ENCODE measurements at places on chromosomes 12 and 14.

- no peaks in the 10 kb centered on the region for H3K27me3 ChIP-seq
- peaks cover 44% of the 10 kb centered on the region for H3K4me1 ChIP-seq
- H3K36me3 ChIP-seq, result no peaks in the 10 kb centered on the region
- peak overlapping the region; percentile 77 for H3K4me3 ChIP-seq
- H3K27ac ChIP-seq, result peak overlapping the region; percentile 88
- DNase-seq, result no peak
Measured at GRCh38 chr12:52032446-52032803, 18.8 kb upstream of the NR4A1 start.

DNA sequence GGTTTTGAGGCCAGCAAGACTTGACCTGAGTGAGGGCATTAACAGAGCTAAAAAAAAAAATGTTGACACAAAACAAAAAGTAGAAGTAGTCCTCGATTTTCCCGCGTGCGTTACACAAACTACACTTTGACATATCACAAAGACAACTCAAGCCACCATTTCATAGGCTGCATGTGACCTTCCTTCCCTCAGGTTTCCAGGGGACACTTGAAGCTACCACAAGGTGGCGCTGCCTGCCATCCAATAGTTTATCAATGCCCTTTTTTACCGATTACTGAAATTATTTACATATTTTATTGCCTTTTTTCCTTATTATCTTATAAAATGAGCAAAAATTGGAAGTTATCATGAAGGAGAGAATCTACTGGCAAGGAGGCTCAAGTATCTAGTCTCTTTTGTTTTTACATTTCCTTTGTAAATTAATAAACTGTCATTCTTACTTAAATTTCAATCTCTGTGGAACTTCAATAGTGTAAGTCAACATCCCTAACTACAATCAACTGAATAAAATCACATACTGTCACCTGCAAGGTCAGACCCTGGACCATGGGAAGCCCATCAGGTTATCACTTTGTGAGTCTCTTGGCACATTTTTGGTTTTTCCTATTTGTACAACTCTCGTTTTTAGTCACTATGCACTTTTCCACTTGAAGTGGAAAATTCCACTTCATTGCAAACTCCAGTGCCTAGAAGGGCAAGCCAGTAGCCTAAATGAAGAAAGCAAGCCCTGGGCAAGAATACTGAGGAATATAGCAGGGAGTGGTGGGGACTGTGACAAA is 84.6 kb upstream of the CPSF6 start:
- no peaks in the 10 kb centered on the region for H3K27me3 ChIP-seq
- no peak overlapping the region for H3K4me3 ChIP-seq

DNA sequence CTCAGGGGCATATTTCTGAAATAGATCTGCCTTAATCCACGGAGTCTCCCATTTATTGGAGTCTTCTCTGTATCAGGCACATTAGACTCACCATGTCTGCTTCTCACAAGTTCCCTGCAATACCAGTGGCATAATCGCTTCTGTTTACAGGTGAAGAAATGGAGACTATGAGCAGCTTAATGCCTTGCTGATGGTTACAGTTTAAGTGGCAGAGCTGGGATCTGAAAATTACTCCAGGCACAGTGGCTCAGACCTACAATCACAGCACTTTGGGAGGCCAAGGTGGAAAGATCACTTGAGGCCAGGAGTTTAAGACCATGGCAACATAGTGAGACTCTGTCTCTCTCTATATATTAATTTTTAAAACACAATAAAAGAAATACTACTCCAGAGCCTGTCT is 7.3 kb upstream of the RIC8B start:
- H3K27me3 ChIP-seq, result peaks cover 17% of the 10 kb centered on the region
- H3K27ac ChIP-seq, result no peak overlapping the region
- DNase-seq, result no peak
- H3K4me1 ChIP-seq, result no peaks in the 10 kb centered on the region
- no peak overlapping the region for H3K4me3 ChIP-seq

DNA sequence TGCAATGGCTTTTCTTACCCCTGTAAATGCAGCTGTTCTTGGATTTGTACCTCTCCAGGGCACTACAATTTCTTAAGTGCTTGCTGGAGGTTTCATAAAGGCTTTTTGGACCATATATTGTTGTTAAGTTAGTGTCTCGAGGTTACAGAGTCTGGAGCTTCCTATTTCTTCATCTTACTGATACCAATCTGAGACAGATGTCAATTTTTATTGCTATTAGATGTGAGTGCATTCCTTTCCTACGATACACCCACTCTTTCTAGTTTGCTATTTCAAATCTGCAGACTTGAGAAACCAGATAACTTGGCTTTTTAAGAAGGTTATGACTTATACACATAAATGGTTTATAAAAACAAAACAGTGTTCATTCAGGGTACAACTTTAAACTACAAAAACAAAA is 2.1 kb downstream of the NOXRED1 start:
- no peaks in the 10 kb centered on the region for H3K27me3 ChIP-seq
- peaks cover 53% of the 10 kb centered on the region for H3K36me3 ChIP-seq
- no peaks in the 10 kb centered on the region for H3K4me1 ChIP-seq
- H3K27ac ChIP-seq, result no peak overlapping the region
- H3K4me3 ChIP-seq, result no peak overlapping the region
- DNase-seq, result no peak

DNA sequence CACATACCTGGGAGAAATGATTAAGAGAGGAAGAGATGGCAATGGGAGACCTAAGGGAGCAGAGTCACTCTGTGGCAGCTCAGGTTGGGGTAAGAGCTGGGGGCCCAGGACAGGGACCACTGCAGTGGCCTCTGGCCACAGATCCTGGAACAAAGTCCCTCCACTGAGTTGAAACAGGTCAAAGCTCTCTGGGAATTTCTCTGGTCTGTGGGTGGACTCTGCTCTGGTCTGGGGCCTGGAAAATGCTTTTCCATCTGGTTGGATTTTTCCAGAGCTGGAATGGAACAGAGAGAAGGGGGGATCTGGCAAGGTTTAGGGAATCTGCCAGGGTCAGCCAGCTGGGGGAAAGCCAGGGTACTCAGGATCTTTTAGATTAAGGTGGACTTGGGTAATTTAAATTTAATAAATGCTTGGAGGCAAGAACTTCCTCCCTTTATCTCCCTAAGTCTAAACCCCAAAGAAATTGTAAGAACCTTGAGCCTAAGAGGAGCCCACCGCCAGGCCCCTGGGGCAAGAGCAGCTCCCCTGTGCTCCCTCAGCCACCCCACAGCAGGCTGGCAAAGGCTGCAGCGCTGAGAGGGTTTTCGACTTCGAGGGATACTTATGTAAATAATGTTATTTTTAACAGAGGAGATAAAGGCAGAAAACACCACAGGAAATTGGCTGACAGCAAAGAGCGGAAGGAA is 3.7 kb downstream of the HOXC10 start:
- H3K4me3 ChIP-seq, result no peak overlapping the region
- peaks cover 28% of the 10 kb centered on the region for H3K4me1 ChIP-seq
- DNase-seq, result no peak
- H3K36me3 ChIP-seq, result no peaks in the 10 kb centered on the region

GRCh38 chr14:67733616-67734015 is 31.9 kb downstream of the RDH12 start:
- H3K4me3 ChIP-seq, result no peak overlapping the region
- H3K27ac ChIP-seq, result no peak overlapping the region
- no peak for DNase-seq
- no peaks in the 10 kb centered on the region for H3K36me3 ChIP-seq

- H3K4me1 ChIP-seq, result peaks cover 29% of the 10 kb centered on the region
- H3K27ac ChIP-seq, result peak overlapping the region; percentile 15
- peak overlapping the region; percentile 9 for H3K4me3 ChIP-seq
Measured at GRCh38 chr14:32102152-32102787, 25.2 kb downstream of the ARHGAP5 start.

DNA sequence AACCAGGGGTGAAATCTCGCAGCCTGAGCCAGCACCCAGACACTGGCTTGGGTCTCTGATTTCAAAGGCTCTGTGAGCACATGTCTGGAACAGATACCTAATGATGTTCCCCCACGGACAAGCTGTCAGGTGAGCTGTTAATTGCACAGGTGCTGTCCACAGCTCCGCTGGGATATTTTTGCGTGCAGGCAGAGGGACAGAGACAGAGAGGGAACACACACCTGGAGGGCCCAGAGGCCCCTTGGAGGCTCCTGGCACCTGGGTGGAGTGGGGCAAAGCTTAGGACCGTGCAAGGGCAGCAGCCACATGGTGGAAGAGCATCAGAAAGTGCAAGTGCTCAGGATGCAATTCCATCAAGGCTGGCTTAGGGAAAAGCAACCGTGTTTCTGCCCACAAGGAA is 57.3 kb downstream of the ARL6IP4 start:
- H3K4me3 ChIP-seq, result no peak overlapping the region
- no peak for DNase-seq
- no peaks in the 10 kb centered on the region for H3K27me3 ChIP-seq
- no peak overlapping the region for H3K27ac ChIP-seq
- peaks cover 18% of the 10 kb centered on the region for H3K4me1 ChIP-seq
- H3K36me3 ChIP-seq, result no peaks in the 10 kb centered on the region

DNA sequence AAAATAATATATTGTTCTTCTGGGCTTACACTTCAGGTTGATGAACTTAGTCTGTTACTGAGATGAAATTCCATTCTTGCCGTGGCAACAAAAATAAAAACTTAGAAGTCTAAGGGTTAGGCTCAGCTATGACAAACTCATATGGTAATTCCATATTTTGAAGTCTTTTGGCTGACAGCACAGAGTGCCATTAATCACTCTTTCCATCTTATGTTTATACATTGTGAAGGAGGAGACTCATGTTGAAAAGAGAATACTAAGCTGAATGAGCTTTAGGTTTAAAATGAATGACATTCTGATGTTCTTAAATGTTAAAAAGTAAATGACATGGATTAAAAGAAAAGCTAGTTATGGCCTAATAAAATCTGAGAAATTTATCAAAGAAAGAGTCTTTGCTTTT is 291.9 kb downstream of the SOX5 start:
- no peaks in the 10 kb centered on the region for H3K36me3 ChIP-seq
- H3K4me1 ChIP-seq, result no peaks in the 10 kb centered on the region
- no peak for DNase-seq
- H3K27ac ChIP-seq, result no peak overlapping the region

DNA sequence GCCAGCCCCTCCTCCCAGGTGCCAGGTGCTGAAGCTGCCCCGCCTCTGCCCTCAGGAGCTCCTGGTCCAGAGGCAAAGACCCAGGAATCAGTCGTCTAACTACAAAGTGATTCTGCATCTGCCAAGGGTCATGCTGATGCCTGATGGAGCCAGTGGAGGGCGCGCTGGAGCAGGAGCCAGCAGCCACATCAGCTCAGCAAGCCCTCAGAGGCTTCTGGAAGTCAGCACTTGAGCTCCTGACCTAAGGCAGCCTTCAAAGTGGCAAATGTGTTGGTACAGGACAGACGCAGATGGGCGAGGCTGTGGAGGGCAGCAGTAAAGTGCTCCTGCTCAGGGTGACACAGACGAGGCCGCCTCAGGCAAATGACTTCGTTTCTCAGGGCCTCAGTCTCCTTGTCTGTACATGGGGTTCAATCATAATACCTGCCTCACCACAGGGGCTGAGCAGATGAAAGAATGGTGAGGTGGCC is 10.9 kb downstream of the C12orf43 start:
- no peak overlapping the region for H3K27ac ChIP-seq
- H3K4me1 ChIP-seq, result no peaks in the 10 kb centered on the region
- peaks cover 82% of the 10 kb centered on the region for H3K36me3 ChIP-seq
- no peak overlapping the region for H3K4me3 ChIP-seq
- no peaks in the 10 kb centered on the region for H3K27me3 ChIP-seq

DNA sequence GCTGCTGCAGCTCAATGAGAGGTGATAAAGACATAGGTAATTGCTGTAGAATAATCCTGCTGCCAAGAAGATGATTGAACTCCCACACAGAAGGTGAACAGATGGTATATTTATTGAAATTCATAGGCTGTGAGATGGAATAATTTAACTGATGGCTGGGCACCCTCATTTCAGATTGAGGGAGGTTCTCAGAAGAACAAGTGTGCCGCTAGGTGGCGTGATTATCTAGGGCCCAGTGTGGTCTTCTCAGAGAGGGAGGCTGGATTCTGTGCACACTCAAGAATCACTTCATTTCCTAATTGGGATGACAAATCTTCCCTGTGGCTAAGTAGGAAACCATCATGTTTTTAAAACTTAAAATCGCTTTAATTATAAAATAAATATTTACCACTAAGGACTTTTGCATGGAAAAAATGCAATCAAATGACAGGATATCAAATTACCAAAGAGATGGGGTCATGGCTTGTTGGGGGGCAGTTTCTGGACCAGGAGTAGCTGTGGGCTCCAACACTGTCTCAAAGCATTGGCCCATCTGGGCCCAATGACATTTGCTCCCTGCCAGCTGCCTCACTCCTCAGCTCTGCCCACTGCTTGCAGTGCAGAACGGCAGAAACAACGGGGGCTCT is 132.3 kb downstream of the SNAPC1 start:
- no peaks in the 10 kb centered on the region for H3K36me3 ChIP-seq
- no peaks in the 10 kb centered on the region for H3K27me3 ChIP-seq
- no peak overlapping the region for H3K27ac ChIP-seq

- no peak overlapping the region for H3K27ac ChIP-seq
- H3K27me3 ChIP-seq, result peaks cover 15% of the 10 kb centered on the region
- no peaks in the 10 kb centered on the region for H3K4me1 ChIP-seq
- no peak overlapping the region for H3K4me3 ChIP-seq
- no peaks in the 10 kb centered on the region for H3K36me3 ChIP-seq
Measured at GRCh38 chr12:3158851-3159465, 81.8 kb downstream of the TSPAN9 start.

- H3K4me3 ChIP-seq, result no peak overlapping the region
- no peak overlapping the region for H3K27ac ChIP-seq
- H3K36me3 ChIP-seq, result peaks cover 29% of the 10 kb centered on the region
- peaks cover 2% of the 10 kb centered on the region for H3K4me1 ChIP-seq
Measured at GRCh38 chr14:45199230-45199629, 53.8 kb downstream of the MIS18BP1 start.

DNA sequence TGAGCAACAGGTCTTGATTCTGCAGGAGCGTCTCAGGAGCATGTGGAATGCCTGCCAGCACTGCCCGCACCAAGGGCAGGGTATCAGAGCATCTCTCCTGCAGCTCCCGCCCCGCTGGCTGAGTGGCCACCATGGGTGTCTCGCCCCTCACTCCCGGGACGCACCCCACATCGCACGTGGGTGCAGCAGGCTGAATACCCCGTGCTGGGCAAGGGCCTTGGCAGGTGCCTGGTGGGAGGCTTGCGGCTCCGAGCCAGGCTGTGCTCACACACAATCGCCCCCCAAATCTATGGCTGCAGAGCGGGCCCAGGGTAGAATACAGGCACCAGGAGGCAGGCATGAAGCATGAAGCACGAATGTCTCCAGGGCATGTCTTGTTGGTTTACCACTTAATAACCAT is 103.9 kb upstream of the TMEM132D start:
- H3K27me3 ChIP-seq, result no peaks in the 10 kb centered on the region
- H3K27ac ChIP-seq, result no peak overlapping the region
- no peak for DNase-seq

GRCh38 chr14:26928019-26928418 is 330.2 kb upstream of the NOVA1 start:
- H3K36me3 ChIP-seq, result no peaks in the 10 kb centered on the region
- H3K4me3 ChIP-seq, result no peak overlapping the region
- no peaks in the 10 kb centered on the region for H3K27me3 ChIP-seq
- H3K4me1 ChIP-seq, result no peaks in the 10 kb centered on the region
- no peak overlapping the region for H3K27ac ChIP-seq

DNA sequence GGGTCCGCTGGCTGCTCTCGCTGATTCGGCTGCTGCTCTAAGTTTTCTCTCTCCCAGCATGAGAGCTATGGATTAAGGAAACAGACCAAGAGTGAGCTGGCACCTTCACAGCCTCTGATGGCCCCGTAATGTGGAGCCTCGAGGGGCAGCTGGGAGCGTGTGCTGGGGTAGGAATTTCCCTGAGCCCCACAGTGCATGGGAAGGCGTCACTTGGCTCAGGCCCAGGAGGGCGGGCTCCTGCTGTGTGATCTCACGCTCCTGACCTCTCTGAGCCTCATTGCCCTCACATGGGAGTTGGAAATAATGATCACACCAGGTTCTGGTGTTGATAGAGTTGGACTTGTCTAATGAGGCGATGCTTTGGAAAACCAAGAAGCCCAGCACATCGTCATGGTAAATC is 238.6 kb upstream of the CRY1 start:
- H3K4me3 ChIP-seq, result no peak overlapping the region
- no peak overlapping the region for H3K27ac ChIP-seq
- H3K27me3 ChIP-seq, result peaks cover 30% of the 10 kb centered on the region
- H3K36me3 ChIP-seq, result no peaks in the 10 kb centered on the region
- DNase-seq, result no peak
- H3K4me1 ChIP-seq, result no peaks in the 10 kb centered on the region
